Esophagus squamous epithelium (tissue), 5 donors: ENCODE measurements at places on chromosomes 5 and 9.

- no peak for DNase-seq
Measured at GRCh38 chr9:108108852-108109448, 619.4 kb upstream of the KLF4 start.

DNA sequence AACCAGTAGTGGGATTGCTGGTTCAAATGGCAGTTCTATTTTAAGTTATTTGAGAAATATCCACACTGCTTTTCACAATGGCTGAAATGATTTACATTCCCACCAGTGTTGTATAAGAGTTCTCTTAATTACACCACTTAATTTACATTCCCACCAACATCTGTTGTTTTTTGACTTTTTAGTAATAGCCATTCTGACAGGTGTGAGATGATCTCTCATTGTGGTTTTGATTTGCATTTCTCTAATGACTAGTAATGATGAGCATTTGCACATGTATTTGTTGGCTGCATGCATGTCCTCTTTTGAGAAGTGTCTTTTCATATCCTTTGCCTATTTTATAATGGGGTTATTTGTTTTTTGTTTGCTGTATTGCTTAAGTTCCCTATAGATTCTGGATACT lies 688.3 kb downstream of the PRR16 start:
- DNase-seq = no peak

GRCh38 chr5:5017827-5018577 lies 122.1 kb upstream of the ADAMTS16 start:
- no peak for DNase-seq

GRCh38 chr5:35319333-35320002 lies 89.2 kb upstream of the PRLR start:
- no peak for DNase-seq

DNA sequence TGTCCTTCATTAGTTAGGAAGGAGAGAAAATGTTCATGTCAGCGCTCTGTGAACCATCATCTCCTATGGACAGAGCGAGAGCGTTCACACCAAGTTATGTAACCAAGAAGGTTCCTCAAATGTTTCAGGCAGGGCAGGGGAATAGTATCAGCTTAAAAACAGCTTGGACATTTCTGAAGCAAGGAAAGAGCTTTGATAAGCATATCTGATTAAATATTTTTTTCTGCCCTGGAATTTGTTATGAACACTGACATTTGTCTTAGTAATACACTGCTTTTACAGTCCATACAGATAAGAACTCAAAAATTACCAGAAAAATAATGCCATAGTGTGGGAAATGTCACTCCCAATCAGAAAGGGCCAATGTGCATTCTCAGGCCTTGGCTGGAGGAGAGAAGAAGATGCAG lies 66.3 kb upstream of the LIFR start:
- DNase-seq = no peak

DNA sequence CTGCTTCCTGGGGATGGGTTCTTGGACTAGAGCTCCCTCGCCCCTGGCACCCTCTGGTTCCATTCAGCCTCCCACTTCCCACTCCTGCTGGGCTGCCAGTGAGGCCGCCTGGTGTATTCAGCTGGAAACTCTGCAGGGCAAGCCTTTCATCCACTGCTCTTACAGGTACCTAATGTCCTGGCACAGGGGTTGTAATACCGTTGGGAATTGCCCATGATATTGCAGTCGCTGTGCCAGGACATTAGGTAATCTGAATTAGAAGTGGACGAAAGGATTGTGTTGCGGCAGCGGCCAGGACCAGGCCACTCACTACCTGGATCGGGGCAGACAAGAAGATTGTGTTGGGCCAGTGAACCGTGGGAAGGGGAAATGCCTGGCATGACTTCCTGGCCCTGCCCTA lies 13.1 kb downstream of the TMOD1 start:
- DNase-seq = no peak

GRCh38 chr9:105672711-105673234 lies 10.5 kb downstream of the TAL2 start:
- DNase-seq = no peak

- no peak for DNase-seq
Measured at GRCh38 chr9:117334101-117334500, 80.8 kb downstream of the ASTN2 start.

GRCh38 chr9:132451276-132451675 lies 41.3 kb downstream of the CFAP77 start:
- no peak for DNase-seq

DNA sequence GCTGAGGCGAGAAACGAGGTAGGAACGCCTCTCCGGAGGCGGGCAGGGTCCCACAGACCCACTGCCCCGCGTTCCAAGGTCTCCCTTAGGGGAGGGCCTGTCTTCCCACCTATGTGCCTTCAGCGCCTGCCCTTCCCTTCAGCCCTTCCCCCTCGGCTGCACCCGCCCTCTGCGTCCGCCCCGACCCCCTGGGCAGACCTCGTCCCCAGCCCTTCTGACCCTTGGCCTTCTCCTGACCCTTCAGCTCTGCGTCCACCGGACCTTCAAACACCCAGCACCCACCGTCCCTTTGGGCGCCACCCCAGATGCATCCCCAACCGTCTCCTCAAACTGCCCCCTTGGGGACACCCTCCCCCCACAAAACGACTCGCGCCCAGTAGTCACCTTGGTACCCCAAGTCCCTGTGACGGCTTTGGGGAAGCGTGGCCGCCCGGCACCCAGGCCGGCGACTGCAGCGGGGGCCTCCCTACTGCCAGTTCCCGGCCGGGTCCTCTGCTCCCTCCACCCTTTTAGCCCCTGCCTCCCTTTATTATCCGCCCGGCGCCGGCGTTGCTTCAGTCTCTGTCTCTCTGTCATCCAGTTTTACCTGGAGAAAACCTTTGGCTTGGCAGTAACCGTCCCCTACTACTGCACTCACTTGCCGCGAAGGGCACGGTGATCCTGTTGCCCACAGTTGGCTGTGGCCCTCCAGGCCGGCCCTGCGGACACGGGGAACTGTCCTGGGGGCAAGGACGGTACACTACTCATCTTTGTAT lies 421 bp downstream of the RUSC2 start:
- no peak for DNase-seq

DNA sequence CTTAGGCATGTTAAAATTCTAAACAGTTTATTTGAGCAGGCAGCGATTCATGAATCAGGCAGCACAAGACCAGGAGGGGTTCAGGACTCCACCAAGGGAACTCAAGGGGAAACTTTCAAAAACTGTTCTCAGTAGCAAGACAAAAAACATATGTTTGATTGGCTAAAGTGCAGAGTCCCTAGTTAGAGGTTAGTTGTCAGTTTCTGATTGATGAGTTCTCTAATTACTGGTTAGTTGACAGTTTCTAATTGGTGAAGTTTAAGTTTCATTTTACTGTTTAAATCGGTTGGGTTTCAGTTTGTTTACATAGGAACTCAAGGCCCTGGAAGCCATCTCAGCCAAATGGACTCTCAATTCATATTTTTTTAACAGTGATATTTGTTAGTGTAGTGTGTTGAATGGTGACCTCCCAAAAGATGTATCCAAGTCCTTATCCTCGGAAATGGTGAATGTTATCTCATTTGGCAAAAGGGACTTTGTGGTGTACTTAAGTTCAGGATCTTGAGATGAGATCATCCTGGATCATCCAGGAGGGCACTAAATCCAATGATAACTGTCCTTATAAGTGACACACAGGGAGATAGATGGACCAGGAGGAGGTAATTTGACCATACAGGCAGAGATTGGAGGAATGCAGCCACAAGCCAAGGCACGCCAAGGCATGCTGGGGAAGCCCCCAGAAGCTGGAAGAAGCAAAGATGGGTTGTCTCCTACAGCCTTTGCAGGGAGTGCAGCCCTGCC lies 219.2 kb upstream of the RAI14 start:
- DNase-seq = no peak

GRCh38 chr9:28774433-28775235 lies 1201.4 kb upstream of the C9orf72 start:
- no peak for DNase-seq

- no peak for DNase-seq
Measured at GRCh38 chr5:127176769-127177168, 103.5 kb upstream of the C5orf63 start.

- DNase-seq = no peak
Measured at GRCh38 chr5:87392170-87392569, 20.6 kb downstream of the CCNH start.

DNA sequence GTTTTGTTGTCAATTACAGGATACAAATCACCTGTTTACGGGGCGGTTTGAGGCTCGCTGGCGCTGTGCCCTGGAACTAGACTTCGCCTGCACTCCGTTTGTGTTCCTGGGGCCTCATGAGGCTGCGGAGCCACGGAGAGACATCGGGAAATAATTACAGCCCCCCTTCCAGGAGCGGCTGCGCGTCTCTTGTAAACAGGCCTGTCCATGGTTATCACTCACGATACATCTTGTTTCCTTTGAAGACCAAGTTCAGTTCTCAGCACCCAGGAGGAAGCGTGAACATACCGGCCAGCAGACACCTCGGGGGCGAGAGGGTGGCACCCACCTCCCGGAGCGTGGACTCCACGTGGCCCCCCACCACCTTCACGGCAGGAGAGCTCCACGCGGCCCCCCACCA lies 297.1 kb upstream of the IRX4 start:
- no peak for DNase-seq

DNA sequence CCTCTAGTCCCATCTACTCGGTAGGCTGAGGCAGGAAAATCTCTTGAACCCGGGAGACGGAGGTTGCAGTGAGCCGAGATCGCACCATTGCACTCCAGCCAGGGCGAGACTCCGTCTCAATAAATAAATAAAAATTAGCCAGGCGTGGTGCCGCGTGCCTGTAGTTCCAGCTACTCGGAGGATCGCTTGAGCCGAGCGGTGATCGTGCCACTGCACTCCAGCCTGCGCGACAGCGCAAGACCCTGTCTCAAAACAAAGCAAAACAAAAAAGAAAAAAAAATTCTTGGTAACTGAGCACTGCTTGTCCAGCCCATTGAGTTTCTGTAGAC lies 710 bp upstream of the WDR55 start:
- DNase-seq = no peak

- DNase-seq = no peak
Measured at GRCh38 chr5:73940801-73941200, 314.8 kb downstream of the ARHGEF28 start.

GRCh38 chr5:160978944-160979343 lies 126.9 kb upstream of the ATP10B start:
- no peak for DNase-seq

DNA sequence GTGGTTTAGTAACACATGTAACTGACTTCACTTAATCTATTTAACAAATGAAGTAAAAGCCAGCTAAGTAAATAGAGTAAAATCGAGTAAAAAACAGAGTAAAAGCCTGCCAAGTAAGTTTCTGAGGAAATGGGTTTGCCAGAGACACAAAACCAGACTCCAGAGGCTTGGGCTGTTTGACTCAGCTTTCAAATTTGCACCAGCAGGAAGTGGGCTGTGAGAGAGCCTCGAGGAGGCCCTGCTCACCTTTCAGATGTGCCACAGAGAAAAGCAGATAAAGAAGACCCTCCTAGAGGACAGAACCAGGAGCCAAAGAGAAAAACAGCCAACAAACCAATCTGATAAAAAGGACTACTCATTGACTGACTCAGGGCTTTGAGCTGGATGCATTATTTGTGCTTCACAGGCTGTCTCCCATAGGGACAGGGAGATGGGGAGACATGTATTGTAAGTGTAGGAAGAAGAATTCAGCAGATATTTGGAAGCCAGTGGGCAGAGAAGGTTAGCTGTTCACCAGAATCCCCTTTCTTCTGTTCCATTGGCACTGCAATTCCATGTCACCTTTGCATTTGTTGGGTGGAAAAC lies 14.4 kb upstream of the AMACR start:
- no peak for DNase-seq

DNA sequence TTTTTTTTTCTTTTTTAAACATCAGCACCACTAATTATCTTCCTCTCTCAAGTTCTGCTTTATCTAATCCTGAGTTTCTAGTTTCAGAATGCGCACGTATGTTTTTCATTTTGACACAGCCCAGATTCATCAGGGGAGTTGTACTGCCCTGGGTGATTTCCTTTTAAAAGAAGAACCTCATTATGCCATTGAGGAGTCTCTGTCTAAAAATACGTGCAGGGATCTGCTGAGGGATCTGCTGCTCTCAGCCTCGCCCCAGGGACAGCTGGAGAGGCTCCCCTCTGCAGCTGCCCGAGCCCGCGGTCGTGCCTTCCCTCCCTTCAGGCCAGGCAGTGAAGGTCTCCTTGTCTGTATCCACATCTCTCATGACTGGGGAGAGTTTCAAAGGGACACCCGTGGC lies 273.1 kb downstream of the ARHGEF28 start:
- no peak for DNase-seq

GRCh38 chr5:115382989-115383388 lies 86.5 kb upstream of the CCDC112 start:
- DNase-seq = no peak

- DNase-seq = no peak
Measured at GRCh38 chr9:126261584-126262356, 64.9 kb upstream of the MVB12B start.

DNA sequence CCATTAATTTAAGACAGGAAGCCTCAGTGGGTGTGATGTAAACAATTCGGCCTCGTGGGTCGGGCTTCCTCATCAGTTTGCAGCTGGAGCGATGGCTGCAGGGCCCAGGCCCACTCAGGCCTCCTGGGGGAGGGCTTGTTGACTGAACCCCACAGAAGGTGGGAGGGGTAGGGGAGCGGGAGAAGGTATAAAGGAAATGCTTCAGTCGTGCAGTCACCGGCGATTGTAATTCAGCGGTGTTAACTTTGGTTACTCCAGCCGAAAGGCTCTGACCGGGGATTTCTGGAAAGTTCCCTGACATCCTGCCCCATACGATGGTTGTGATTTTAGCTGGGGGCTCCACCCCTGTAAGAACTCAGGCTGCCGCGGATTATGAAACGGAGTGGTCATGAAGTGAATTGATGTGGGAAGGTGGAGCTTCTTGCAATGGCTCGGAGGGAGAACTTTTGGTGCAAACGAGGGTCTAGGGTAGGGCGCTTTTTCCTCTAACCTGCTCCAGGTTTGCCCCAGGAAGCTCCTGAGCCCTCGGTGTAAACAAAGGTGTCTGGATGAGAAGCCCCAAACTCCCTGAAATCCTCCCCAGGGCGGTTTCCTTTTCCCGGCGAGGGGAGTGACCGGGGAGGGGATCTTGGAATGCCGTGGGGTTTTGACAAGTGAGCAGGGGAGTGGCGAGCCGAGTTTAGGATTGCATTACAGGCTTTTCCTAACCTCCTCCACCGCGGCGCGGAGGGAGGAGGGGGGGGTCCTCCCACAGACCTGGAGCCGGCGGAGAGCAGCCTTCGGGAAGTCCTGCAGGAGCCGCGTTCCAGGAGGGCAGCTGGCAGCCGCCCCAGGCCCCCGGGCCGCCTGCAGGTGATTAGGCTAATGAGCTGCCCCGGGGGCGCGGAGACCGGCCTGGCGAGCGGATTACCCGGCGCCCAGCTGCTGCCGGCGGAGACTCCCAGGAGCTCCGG lies 215.5 kb downstream of the PDZD2 start:
- no peak for DNase-seq

- no peak for DNase-seq
Measured at GRCh38 chr9:30035761-30036160, 2348.7 kb upstream of the ACO1 start.
